Activated CD4-positive, alpha-beta T cell treated with anti-CD3 and anti-CD28 coated beads for 24 hours (primary cell): ENCODE measurements at places on chromosomes 7 and 10.

DNA sequence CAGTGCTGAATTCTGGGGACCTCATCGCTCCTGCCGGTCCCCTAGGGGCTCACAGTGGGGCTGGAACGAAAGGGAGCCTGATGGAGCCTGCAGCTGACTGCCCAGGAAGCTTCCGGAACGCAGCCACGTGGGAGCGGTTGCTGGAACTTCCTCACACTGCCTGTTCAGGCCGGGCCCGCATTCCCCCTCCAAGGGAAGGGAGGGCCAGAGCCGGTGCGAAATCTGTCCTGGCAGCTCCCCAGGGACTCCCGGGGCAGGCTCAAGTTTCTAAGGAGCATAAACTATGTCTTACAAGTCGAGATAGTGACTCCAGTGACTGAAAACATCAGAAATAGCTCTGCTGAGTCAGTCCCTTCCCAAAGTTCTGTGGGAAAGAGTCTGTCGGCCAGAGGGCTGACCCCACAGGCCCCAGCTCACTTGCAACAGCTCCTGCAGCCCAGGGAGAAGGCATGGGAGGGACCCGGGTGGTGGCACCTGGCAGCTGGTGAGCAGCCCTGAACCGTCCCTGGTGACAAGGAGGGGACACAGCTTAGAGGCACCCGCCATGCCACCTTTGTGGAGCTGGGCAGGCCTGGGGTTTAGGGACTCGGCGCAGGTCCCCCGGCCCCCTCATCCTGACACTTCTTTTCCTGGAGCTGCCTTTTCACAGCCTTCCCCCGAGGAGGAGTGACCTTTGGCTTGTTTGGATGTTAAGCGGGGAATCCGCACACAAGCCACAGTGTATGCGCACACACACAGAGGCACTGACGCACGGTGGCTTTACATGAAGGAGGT is 47.6 kb downstream of the PDGFA start:
- no peak for DNase-seq

DNA sequence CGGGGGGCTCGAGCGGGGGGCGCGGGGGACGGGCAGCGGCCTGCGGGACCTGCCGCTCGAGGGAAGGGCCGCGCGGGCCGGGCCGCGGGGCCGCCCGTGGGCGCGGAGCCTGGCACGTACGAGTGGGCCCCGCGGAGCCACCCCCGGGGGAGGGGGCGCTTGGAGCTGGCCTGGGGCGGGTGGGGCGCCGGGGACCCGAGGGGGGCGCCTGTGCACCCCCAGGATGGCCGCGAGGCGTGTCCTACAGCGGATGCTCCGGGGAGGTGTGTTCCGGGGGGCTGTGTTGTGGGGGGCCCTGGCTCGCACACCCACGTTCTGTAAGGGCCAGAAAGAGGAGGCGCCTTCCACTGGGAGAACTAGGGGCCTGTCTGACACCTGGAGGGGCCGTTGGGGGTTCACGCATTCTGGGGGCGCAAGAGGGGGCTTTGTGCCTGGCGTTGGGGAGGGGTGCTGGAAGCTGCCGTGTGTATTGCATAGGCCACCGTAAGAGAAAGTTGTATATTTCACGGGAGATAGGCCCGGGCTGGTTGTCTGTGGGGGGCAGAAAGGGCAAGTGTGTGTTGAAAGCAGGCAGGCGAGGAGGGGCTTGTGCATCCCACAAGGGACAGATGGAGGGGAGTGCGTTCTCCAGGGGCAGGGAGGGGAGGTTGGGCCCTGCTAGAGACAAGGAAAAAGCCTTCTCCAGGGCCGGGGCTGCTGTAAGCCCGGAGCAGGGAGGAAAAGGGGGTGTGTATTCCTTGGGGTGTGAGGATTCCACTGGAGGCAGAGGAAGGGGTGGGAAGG is 663 bp downstream of the VPS37D start:
- DNase-seq = no peak

- DNase-seq = no peak
These were observed 34.7 kb downstream of the GSDME start for GRCh38 chr7:24722386-24723177.

DNA sequence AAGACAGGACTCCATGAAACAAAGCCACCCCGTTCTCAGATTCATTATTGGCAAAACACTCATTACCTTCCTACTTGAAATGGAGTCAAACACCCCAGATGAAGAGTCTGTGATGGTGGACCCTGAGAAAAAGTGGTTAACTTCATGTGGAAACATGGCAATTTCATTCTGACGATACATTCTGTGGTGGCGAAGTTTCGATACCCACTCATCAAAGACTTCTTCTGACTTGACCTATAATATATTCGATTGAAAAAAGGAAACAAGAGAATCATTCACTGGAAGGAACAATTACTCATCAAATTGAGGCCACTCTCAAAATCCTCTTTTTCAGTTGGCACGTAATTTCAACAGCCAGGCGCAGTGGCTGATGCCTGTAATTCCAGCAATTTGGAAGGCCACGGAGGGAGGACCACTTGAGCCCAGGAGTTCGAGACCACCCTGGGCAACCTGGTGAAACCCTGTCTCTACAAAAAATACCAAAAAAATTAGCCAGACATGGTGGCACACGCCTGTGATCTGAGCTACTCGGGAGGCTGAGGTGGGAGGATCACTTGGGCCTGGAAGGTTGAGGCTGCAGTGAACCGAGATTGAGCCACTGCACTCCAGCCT is 108.8 kb upstream of the GSDME start:
- DNase-seq = no peak

GRCh38 chr10:130999376-131000202 is 311.9 kb downstream of the TCERG1L start:
- DNase-seq = no peak

DNA sequence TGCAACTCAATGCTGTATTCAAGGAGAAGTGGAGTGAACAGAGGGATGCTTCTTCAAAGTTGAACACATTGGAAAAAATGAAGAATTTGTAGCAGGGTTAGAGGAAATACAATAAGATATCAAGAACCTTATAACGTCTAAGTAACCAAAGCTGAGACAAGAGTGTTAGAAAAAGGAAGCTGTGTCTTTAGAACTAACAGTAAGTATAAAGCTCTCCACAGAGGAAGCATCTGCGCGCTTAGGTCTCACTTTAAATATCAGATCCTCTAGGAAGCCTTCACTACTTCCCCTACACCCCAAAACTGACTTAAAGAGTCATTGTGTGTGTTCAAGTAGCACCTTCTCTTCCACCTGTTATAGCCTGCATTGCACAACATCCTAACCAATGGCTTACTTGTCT is 43.0 kb downstream of the CH25H start:
- no peak for DNase-seq

DNA sequence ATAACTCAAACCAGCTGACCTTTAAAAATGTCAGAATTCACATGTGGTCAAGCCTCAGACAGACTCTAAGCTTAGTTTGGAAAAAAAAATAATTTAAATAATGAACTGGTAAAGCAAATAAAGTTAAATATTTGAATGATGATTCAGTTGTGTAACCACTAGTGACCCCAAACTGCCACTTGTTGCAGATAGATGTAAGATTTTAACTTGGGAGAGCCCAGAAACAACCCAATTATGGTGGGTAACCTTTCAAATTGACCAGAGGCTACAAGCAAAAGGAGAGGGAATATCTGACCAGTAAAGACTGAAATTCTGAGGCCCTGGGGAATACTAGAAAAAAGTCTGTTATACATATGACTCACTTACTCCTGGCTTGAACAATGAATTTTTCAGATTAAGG is 268.1 kb downstream of the HPSE2 start:
- no peak for DNase-seq

- DNase-seq = no peak
These were observed 44.8 kb upstream of the TARP start for GRCh38 chr7:38318241-38318640.

DNA sequence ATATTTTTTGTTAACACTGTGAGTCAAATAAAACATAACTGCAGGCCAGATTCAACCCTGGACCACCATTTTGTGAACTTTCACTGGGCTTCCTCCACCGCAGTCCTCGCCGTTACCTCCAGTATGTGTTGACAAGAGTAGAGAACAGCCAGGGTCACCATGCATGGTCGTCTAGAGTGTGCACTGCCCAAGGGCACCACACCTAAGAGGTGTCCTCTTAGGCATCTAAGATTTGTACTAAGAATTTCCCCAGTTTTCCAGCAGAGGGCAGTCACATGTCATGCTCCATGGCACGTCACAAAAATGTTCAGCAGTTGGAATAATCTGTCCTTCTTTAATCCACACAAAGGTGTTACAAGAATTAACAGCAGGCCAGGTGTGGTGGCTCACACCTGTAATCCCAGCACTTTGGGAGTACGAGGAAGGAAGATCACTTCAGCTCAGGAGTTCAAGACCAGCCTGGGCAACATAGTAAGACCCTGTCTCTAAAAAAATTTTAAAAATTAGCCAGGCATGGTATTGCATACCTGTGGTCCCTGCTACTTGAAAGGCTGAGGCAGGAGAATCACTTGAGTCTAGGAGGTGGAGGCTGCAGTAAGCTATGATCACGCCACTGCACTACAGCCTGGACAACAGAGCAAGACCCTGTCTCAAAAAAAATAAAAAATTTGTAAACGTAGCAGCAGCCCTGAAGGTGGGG is 71.2 kb upstream of the FOXK1 start:
- no peak for DNase-seq

- DNase-seq = no peak
These were observed 2.3 kb downstream of the GLRX3 start for GRCh38 chr10:130138479-130138866.

GRCh38 chr7:141045126-141045841 is 28.6 kb upstream of the TMEM178B start:
- no peak for DNase-seq

DNA sequence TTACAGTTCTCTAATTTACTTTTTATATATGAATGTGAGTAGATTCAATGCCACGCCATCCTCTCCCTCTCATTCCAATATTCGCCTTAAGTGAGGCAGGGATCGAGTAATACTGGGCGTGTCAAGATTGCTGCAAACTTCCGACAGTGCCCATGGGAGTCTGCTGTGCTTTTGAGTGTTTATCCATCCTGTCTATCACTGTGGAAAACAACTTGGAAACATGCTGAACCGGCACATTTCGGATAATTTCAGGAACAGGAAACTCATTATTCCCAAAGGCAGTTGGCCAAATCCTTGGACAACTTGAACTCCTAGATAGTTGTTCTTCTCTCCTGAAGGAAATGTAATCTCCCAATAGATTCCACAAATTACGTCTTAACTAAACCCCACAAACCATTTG is 28.5 kb downstream of the PIP4K2A start:
- no peak for DNase-seq

GRCh38 chr7:33143996-33144718 is 14.8 kb downstream of the BBS9 start:
- no peak for DNase-seq

DNA sequence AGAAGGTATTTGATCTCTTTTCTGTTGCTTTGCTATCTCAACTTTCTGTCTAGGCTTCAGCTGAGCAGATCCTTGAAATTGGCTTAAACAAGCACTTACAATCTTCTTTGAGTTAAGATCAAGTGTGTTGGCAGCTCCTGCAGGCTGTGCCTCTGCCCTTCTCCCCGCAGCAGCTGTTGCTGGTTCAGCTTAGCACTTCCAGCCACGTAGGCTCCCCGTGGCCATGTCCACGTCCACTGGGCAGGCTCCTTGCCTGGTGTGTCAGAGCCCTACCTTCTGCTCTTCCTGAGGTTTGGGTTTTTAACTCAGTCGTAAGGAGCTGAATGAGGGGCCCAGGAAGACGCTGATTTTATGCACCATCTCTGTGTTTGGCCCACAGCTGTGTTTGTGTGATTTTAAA is 47.2 kb downstream of the CAMK1D start:
- no peak for DNase-seq

GRCh38 chr10:35270100-35270499 is 66.2 kb upstream of the CCNY start:
- no peak for DNase-seq

GRCh38 chr7:6425948-6426347 is 21.8 kb downstream of the DAGLB start:
- no peak for DNase-seq

- no peak for DNase-seq
These were observed 28.4 kb upstream of the FKBP9 start for GRCh38 chr7:32928785-32929298.

DNA sequence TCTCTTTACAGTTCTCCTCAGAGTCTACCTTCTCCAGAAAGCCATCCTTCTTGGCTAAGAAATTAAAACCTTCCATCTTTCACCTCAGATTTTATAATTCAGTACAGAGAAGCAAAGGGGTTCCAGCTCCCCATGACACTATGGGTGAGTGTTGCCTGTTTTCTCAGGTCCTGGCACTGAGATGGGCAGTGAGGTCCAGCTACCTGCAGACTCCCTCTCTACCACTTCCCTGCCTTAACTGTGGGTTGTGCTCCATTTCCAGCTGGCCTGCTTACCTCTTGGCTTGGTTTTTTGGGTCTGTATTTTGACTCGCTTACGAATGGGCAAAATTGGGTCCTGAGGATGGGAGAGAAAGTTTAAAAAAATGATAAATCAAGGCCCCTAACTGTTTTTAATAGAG is 26.3 kb downstream of the ZCWPW1 start:
- no peak for DNase-seq

GRCh38 chr10:133013463-133013862 is 71.1 kb upstream of the CFAP46 start:
- DNase-seq = no peak

DNA sequence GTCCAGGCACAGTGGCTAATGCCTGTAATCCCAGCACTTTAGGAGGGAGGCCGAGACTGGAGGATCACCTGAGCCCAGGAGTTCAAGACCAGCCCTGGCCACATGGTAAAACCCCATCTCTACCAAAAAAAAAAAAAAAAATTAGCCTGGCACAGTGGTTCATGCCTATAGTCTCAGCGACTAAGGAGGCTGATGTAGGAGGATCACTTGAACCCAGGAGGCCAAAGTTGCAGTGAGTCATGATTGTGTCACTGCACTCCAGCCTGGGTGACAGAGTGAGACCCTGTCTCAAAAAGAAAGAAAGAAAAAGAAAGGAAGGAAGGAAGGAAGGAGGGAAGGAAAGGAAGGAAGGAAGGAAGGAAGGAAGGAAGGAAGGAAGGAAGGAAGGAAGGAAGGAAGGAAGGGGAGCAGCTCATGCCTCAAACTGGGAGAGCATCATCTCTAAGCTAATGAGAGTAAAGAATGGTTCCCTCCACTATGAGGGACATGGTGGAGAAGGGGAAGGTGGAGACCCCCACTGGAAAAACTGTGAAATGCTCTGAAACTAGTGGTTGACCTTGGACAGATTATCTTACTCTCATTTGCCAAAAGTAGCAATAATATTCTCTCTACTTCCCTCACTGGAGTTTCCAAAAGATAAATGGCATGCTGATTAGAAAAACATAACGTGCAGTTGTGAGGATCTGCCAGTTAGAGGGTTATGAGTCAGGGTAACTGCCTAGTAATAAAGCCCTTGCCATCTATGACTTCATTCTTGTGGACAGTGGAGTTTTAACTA is 16.8 kb downstream of the GIMAP5 start:
- no peak for DNase-seq

- DNase-seq = no peak
These were observed 11.4 kb upstream of the PAX4 start for GRCh38 chr7:127629268-127629854.
